ENCODE measurements at places on chromosomes 12 and 14.

GRCh38 chr14:99033951-99034350, 238.0 kb downstream of the BCL11B start:
- DNase-seq: no peak

DNA sequence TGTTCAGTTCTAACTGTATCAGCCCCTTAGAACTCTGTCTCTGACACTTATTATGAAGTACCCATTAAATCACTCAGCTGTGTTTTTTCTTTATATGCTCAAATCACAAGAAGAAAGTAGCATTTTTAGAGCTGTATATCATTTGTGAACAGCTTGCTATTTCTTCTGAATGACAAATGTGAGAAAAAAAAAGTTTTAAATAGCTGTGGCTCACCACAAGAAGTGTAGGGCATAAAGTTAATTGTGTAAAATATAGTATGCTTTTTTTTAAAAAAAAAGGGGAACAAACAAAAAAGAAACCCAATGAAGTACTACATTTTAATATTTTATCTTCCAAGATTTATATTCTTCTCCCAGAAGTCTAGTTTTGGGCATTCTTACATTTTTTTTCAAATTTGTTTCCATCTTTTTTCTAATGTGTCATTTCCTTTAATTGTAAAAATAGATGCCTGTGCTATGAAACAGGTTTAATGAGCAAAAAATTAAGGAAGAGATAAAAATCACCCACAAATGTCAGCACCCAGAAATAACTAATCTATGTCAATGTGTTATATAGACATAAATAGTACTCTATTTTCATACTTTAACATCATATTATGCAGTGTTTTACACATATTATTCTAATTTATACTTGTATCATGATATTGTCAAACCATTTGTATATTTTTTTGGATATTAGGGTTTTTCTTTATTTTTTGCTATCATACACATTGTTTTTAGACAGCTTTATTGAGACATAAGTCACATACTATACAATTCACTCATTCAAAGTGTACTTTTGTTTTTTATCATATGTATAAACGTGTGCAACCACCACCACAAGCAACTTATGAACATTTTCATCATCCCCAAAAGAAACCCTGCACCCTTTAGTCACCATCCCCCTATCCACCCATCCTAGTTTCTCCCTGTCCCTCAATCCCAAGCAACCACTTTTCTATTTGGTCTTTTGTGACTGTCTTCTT, 22.4 kb upstream of the LRRK2 start:
- no peak for DNase-seq

DNA sequence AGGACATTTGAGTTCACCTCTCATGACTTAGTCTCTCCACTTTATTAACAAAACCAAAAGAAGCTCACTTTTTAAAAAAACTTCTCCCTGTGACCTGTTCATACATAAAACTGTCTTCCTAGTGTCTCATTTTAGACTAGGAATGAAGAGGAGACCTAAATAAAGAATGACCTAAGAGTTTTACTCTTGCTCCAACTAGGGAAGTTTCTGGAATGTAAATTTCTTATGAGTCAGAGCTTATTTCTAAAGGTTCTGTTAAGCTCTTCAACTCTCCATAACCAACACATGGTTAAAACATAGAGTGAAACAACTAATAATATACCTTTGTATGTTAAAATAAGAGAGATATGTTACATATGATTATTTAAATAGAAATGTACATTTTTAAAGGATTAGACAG, 369.8 kb downstream of the EMP1 start:
- peak; percentile 57 for DNase-seq

GRCh38 chr12:7354529-7354928, 50.7 kb downstream of the ACSM4 start:
- no peak for DNase-seq

GRCh38 chr14:32324601-32325000, 4.5 kb upstream of the AKAP6 start:
- no peak for DNase-seq

DNA sequence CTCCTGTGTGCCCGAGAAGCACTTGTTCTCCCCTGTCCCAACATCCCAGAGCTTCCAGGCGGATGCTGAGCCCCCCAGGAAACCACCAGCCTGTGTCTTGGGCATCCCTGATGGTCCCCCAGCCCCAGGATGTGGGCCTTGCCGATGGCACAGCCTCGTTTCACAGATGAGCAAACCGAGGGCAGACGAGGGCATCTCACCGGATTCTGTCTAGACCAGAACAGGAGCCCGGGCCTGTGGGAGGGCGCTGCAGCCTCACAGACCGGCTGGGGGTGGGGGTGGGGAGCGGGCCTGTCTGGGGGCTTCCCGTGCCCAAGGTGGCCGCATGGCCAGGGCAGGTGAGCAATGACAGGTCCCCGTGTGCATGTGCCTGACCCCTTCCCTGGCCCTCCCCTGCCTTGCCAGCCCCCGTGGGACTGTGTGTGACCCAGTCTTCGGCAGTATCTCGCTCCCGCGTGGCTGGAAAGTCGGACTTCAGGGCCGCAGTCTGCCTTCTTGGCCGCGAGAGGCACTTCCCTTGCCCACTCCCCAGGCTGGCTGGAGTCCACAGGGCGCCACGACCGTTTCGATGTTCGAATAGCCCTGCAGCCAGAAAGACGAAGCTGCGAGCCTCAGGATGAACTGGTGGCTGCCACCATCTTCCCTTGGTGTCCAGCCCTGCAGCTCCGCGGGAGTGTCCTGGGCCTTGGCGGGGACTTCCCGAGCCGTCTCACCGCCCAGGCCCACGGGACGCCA, 8.9 kb downstream of the RFLNA start:
- no peak for DNase-seq

DNA sequence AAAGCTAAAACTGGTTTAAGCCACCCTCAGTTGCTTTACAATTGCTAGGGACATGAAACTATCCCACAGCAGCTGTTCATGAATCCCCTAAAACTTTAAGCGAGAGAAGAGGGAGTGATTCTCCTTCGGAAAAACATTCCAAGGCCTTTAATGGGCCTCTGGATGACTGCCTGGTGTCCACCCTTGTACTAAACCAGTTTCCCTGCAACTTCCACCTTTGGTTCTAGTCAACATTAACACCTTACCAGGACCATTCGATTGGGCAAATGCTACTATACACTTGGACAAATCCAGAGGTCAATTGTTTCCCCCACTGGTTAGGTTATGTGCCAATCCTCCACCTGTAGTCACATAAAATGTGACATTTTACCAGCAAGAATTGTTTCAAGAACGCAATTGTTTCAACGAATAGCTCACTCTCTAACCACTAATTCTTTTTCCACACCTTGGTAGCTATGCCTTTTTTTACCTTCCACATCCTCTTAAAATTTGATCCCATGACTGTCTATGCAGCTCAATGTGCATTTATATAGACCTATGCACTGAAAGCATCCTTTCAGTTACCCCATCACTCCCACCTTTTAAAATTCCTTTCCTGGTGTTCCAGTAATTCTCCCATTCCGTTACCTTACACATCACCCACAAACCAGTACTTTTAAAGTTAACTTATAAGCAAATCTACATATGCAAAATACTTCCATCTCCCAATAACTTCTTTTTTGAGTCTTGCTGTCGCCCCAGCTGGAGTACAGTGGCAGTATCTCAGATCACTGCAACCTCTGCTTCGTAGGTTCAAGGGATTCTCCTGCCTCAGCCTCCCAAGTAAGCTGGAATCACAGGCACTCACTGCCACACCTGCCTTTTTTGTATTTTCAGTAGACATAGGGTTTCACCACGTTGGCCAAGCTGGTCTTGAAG, 3.6 kb downstream of the UBC start:
- no peak for DNase-seq

- DNase-seq: no peak
Measured at GRCh38 chr12:132211816-132212215, 67.6 kb downstream of the NOC4L start.

DNA sequence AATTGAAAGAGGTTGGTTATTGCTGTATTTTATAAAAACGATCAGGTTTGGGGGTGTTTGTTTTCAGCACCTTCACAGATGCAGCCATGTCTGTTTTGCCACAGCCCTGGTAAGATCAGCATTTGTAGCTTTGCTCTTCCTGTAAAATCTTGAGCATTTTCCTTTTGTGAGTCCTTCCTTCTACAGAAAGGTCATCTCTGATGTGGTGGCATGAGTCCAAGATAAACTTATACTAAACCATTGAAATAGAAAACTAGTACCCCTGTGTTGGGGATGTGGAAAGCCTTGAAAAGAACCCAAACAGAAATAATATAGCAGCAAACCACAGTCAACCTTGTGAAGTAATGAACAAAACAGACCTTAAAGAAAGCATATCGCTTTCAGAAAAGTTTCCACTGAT, 85.5 kb downstream of the TGFB3 start:
- no peak for DNase-seq

DNA sequence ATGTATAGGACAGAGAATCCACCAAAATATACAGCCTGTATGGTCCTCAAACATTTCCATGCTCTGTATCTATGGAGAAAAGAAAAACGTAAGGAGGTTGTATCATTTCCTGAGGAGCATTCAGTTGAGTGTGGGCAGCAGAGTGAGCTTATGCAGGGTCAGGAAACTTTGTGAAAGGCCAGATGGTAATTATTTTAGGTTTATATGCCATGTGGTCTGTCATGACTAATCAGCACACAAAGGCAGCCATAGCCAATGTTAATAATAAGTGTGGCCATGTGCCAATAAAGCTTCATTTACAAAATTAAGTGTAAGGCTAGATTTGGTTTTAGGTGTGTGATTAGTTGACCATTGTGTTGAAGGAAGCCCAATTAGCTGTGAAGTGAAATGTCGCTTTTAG, 33.2 kb upstream of the A2M start:
- no peak for DNase-seq

DNA sequence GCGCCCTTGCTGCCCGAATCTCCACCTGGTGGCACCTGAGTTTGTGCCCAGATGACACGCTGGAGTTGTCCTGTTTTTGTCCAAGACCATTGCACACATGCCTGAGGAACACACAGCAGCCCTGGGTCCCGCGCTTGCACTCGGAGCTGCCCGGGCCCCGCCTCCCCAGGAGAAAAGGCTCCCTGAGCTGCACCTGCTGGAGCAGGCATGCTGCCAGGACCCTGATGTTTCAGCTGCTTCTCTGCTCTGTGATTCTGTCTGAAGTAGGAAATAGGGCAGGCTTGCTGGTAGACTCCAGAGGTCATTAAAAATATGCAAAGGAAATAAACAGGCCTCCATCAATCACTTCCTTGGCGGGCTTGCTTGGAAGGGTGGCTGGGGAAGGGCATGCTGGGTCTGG, 271.6 kb downstream of the CACNA1C start:
- DNase-seq: no peak

DNA sequence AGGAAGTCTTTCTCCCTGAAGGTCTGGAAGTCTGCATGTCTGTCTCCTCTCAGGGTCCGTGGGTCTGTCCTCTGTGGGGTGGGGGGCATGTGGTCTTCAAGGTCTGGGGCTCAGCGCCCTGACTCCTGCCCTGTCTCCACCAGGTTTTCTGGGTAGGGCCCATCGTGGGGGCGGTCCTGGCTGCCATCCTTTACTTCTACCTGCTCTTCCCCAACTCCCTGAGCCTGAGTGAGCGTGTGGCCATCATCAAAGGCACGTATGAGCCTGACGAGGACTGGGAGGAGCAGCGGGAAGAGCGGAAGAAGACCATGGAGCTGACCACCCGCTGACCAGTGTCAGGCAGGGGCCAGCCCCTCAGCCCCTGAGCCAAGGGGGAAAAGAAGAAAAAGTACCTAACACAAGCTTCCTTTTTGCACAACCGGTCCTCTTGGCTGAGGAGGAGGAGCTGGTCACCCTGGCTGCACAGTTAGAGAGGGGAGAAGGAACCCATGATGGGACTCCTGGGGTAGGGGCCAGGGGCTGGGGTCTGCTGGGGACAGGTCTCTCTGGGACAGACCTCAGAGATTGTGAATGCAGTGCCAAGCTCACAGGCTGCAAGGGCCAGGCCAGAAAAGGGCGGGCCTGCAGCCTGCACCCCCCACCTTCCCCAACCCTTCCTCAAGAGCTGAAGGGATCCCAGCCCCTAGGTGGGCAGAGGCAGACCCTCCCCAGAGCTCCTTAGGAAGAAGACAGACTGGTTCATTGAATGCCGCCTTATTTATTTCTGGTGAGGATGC, 3.4 kb downstream of the AQP5 start:
- no peak for DNase-seq

DNA sequence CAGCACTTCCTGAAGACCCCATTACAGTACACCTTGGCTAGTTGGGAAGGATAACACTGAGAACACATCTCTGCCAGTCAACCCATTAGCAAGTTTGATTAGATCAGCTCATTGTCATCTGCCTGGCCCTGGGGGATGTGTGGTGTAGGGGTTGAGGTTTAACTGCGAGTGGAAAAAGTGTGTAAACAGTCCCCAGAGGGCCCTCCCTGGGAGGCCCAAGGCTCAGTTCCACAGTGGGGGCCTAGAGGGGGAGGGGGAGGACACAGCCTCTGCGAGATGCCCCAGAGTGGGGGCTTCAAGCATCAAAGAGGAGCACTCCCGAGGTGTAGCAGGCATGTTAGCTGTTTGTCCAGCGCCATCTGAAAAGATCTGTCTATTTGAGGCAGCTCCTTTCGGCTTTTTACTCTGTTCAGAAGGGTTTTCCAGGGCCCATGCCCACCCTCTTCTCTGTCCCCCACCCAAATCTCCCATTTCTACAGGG, 344 bp downstream of the LPAR5 start:
- DNase-seq: peak; percentile 25

- DNase-seq: no peak
Measured at GRCh38 chr12:119325813-119326212, 8.7 kb upstream of the CCDC60 start.

DNA sequence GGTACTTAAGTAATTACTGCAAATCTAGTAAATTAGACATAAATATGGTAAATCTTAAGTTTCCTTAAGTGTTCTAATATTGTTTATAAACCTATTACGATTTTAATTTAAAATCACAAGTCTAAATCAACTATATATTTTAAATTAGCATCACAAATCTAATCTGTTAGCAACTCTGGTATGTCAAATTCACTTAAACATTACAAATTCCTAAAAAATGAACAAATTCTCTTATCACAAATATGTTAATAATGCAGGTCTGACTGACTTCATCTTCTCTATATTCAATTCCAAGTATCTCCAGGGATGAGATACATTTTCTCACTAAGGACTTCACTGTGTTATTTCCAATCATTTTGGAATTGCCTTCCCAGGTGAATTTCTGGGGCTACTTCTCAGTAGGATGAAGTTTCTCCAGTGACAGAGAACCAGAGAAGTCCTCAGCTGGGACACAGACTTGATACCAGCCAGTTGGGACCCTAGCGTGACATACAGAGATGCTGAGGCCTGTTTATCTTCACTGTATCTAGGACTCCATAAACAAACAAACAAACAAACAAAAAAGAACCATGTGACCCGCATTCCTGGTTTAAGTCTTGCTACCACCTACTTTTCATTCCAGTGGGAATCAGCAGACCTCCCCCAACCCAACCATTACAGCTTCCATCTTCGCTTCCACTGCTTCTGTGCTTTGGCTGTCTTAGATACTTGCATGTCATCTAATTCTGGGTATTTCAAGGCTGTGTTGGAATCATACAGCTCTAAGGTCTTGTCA, 21.8 kb downstream of the CFAP251 start:
- no peak for DNase-seq

GRCh38 chr12:14577344-14577743, 9.7 kb upstream of the PLBD1 start:
- no peak for DNase-seq

- no peak for DNase-seq
Measured at GRCh38 chr12:38588624-38589305, 272.2 kb downstream of the ALG10B start.

GRCh38 chr12:22287776-22288621, 46.5 kb downstream of the ST8SIA1 start:
- DNase-seq: peak; percentile 83

- DNase-seq: no peak
Measured at GRCh38 chr12:52956987-52957386, 8.1 kb downstream of the KRT18 start.

- no peak for DNase-seq
Measured at GRCh38 chr12:113476176-113476986, 4.7 kb upstream of the LHX5 start.

GRCh38 chr12:108375986-108376663, 37.0 kb upstream of the CMKLR1 start:
- peak; percentile 23 for DNase-seq

Measured in fibroblast of skin of right quadriceps (primary cell).